ENCODE measurements at places on chromosomes 1 and 21.

GRCh38 chr1:112673592-112674439 is 643 bp upstream of the MOV10 start:
- peak; percentile 51 for DNase-seq

- no peak for DNase-seq
Measured at GRCh38 chr1:3564921-3565831, 46.1 kb downstream of the MEGF6 start.

DNA sequence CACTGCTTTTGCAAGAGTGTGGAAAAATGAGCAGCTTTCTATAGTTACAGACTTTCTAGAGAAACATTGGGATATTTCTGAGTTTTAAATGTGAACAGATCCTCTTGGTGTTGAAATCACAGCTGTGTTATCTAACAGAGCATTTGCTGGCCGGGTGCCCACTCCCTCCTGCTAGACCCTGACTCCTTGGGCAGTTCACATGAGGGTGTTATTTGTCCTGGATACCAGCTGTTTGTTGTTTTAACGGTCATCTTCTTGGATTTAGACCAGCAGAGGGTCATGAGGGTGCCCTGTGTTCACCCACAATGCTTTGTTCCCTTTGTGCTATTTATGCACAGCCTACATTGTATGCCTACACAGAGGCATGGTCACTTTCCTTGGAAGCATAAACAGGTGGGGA is 67.1 kb downstream of the CENPF start:
- peak; percentile 31 for DNase-seq

DNA sequence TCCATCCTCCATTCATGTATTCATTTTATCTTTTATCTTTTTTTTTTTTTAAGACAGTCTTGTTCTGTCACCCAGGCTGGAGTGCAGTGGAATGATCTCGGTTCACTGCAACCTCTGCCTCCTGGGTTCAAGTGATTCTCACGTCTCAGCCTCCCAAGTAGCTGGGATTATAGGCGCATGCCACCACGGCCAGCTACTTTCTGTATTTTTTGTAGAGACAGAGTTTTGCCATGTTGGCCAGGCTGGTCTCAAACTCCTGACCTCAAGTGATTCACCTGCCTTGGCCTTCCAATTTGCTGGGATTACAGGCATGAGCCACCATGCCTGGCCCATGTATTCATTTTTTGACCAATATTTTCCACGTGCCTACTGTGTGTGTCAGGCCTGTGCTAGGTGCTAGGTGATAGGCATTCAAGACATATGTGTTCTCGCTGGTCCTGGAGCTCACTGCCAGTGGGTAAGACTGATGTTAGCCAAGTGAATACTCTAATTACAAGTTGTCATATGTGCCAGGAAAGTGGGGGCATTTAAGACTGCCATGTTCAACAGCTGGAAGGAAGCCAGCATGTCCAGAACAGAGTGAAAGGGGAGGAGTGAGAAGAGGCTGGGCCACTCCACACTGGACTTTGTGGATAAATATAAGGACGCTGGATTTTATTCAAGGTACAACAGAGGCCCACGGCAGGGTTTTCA is 5.3 kb upstream of the CELSR2 start:
- DNase-seq = no peak

- DNase-seq = no peak
Measured at GRCh38 chr1:68285046-68285445, 52.7 kb upstream of the WLS start.

- DNase-seq = no peak
Measured at GRCh38 chr1:87077959-87078639, 163.7 kb downstream of the HS2ST1 start.

DNA sequence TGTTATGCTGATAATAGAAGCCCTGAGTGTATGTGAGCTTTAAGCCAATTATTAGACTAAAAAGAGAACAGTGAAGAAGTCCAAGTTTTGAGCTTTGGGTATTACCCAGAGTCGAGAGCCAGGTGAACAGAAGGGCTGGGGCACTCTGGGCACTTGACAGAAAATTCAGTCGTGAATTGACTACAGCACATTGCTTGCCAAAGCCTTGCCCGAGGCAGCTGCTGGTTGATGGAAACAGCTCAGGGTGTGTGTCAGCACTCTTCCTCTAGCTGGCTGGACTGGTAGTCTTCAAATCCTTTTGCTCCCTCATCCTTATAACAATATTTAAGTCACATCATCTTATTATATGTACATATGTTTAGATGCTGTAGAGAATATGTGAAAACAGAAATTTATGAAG is 21.3 kb downstream of the PDE4B start:
- no peak for DNase-seq

- no peak for DNase-seq
Measured at GRCh38 chr1:246152986-246153431, 354.1 kb downstream of the SMYD3 start.

DNA sequence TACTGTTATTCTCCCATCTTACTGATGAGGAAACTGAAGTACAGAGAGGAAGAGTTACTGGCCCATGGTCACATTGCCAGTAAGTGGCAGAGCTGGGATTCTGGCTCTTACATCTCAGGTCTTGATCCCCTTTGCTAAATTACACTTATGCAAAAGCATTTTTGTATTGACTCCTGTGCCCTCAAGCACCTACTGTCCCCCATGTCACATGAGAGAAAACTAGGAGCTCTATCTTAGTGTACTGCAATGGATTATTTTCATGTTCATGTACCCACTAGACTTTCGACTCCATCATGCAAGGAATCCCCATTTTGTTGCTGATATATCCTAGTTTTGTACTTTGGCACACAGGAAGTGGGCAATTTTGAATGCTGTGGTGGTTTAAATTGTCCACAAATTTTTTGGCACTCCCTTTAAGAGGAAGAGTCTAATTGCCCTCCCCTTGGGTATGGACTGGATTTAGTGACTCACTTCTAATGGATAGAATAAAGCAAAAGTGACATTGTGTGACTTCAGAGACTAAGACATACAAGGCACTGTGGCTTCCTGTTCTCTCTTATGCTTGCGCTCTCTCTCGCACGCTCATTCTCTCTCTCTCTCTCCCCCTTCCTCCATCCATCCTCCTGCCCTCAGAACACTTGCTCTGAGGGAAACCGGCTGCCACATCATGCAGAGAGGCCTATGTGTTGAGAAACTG is 43.5 kb upstream of the JAK1 start:
- no peak for DNase-seq

DNA sequence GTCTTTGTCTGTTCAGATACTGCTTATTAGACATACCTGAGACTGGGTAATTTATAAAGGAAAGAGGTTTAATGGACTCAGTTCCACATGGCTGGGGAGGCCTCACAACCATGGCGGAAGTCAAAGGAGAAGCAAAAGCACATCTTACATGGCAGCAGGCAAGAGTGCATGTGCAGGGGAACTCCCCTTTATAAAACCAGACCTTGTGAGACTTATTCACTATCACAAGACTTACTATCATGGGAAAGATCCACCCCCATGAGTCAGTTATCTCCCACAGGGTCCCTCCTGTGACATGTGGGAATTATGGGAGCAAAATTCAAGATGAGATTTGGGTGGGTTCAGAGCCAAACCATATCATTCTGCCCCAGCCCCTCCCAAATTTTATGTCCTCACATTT is 7.1 kb upstream of the PSMA5 start:
- no peak for DNase-seq

DNA sequence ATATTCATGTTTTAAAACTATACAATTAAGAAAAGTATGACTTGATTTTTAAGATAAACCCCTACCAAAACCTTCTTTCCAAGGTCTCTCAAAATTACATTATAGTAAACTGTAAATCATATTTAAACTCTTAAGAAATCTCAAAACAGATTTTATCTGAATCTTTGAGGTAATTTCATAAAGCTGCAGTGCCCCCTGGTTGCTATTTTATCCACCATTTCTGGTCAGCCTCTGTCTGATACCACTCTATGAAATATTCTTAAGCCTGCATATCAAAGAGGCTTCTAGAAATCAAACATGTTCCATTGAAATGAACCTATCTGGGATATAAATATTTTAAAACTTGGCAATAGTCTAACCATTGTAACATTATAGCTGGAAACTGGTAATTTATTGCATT is 317.3 kb downstream of the COL11A1 start:
- DNase-seq = peak; percentile 14

- peak; percentile 90 for DNase-seq
Measured at GRCh38 chr1:185440877-185441276, 123.8 kb upstream of the IVNS1ABP start.

GRCh38 chr1:7471836-7472235 is 299.3 kb upstream of the VAMP3 start:
- DNase-seq = peak; percentile 82

DNA sequence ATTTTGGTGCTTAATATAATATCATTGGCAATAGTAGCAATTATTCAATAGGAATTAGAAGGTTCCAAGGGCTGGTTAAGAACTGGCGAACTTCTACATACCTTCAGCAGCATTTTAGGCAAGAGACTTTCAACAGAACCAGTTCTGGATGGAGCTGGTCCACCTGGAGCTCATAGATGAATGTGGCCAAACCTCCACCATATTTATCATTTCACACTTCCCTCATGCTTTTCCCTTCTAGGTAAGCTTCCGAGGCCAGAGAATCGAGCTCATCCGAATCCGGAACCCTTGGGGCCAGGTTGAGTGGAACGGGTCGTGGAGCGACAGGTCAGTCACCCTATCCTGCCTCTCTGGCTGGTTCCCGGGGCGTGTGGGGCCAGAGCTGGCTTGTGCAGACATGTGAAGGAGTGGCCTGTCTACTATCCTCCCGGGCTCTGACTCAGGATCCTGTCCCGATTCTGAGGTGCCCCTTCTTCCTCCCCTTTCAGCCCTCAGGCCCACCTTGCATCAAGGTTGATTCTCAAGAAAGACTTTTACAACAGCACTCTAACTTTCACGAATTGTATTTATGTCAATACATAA is 24.7 kb downstream of the CAPN9 start:
- DNase-seq = no peak

DNA sequence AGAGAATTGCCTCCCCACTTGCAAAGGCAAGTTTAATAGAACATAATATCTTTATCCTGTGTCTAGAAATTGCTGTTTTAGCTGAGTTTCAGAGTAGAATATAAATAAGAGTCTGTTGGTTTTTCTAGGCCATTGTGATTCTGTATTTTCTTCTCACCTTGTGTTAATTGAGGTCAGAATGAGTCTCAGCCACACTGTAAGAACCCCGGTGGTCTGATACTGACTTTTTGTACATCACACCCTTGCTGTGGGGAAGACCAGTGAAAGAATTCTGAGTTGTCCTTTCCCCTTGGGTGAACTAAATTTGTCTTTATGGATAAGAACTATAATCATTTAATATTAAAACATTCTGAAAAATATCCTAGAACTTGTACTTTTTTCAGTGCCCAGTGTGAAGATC is 6.8 kb downstream of the HIPK1 start:
- no peak for DNase-seq

DNA sequence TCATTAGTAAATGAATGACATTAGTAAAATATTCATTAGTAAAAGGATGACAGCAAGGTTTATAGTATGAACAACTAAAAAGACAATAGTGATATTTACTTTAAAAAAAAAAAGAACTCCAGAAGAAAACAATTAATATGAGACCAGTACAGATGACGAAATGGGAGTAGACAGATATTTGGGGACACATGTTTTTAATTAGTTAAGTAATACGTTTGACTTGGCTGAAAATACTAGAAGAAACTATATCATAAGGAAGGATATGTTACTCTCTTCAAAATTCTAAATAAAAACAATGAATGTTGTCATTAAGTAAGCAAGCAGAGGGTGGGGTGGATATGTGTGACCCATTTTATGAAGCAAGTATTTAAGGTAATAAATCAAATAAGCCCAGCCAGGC is 61.9 kb downstream of the GPATCH2 start:
- peak; percentile 5 for DNase-seq

- DNase-seq = no peak
Measured at GRCh38 chr1:6035303-6035702, 10.4 kb upstream of the KCNAB2 start.

DNA sequence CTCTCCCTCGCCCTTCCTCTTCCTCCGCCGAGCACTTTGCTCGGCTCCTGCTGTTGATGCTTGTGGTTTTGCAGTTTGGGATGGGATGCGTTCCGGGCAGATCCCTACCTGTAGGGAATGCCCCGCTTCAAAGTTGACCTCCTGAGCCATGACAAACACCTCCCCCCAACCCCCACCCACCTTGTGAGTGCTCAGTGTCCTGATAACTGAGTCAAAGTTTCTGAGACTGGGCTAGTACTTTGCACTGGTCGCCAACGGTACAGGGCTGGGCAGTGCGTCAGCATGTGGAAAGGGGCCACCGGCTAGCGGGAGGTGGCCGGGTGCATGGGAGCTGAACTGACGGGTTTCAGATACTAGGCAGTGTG is 771 bp downstream of the RABGAP1L start:
- peak; percentile 9 for DNase-seq

GRCh38 chr1:30172299-30172694 is 551.1 kb downstream of the MATN1 start:
- DNase-seq = no peak

DNA sequence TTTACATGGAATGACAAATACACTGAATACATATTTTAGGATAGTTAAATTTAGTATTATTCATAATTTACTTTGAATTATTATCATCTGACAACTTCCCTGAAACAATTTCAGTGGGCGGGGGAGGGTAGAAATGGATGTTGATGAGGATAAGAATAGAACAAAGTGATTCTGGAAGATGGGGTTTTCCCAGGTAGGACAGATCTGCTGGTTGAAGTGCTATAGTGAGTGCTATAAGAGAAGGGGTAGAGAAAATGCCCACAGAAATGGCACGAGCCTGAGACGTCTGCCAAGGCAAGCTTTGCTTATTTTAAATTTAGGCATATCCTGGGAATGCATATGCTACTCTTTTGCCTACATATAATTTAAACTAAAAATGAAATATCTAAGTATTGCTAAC is 3.2 kb downstream of the CFH start:
- DNase-seq = no peak

- DNase-seq = no peak
Measured at GRCh38 chr1:106055855-106056254, 1000.6 kb upstream of the PRMT6 start.

- DNase-seq = no peak
Measured at GRCh38 chr1:248847181-248847955, 9.3 kb downstream of the ZNF672 start.

GRCh38 chr1:51568231-51568935 is 48.5 kb upstream of the OSBPL9 start:
- DNase-seq = no peak

DNA sequence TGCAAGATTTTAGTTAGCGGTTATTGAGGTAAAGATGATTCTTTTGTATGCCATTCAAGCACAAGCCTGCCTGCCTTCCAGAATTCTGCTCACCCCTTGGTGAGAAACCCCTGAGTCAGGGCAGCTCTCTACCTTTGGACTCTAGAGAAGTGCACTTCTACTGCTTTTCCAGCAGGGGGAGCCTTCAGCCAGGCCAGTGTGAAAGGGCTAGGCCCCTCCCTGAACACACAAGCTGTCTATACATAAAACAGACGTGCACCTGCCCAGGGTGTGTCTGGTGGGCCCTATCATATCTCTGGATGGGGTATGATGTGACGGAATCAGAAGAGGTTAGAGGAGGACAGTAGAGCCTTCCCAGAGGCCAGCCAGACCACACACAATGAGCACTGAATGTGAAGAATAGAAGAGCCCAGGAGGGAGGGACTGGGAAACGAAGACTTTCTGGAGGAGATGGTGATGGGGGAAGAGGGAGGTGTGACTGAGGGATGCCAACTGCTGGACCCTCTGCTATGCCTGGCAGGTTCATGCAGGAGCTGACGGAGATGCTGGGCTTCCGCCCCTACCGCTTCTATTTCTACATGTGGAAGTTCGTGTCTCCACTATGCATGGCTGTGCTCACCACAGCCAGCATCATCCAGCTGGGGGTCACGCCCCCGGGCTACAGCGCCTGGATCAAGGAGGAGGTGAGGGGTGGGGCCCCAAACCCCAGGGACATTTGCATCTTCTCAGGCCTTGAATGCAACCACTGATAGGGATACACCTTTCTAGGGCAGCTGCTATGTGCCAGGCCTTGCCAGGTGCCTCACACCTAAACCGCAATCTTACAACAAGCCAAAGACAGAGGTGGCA is 13.0 kb upstream of the KCNC4 start:
- peak; percentile 28 for DNase-seq
